ENCODE measurements at places on chromosomes 2 and 18. TPM values are rescaled to one million over a fixed set of nuclear protein-coding genes. Genes with fewer than 3 reads are reported as not detected.

- DNase-seq: no peak
Measured at GRCh38 chr18:63562284-63562683, 20.1 kb downstream of the SERPINB12 start.

DNA sequence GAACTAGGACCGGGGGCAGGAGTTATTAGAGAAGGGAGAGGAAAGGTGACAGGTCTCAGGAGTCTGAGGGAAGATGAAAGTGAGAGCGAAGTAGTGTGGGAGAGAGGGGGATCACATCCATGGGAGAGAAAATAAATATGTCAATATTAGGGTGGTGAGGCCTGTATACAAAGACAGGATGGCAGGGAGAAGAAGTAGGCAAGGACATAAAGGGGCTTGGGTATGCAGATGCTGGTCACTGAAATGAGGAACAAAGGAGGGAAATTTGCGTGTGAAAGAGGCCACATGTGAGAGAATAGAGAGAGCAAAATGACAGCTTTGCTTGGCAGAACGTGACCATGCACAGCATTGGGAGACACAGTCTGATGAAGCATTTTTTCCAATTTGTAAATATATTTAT is 13.6 kb downstream of the METAP1D start:
- DNase-seq: no peak

DNA sequence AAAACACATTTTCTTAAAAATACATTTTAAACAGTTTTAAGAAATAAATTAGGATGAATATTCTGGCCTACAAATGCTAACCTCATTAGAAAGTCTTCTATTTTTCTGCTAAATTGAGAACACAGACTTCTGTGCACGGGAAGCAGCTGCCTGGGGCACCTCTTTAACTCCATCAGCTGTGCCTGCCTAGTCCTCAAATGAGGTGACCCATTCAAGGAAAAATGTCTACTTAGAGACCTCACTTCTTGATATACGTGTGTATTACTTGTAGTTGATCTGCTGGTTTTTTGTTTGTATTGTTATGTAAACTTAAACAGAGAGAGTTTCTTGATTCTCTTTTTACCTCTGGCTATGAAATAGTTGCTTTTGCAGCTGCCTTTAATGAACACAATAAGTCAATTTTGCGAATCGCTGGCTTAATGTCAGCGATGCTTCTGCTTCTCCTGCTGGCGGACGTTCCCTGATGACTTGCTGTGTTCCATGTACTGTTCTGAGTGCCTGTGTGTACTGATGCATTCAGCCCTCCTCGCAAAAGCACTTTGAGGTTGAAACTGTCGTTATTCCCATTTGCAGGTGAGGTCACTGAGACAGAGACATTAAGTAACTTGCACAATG is 88.7 kb upstream of the TXNDC2 start:
- DNase-seq: peak; percentile 53

DNA sequence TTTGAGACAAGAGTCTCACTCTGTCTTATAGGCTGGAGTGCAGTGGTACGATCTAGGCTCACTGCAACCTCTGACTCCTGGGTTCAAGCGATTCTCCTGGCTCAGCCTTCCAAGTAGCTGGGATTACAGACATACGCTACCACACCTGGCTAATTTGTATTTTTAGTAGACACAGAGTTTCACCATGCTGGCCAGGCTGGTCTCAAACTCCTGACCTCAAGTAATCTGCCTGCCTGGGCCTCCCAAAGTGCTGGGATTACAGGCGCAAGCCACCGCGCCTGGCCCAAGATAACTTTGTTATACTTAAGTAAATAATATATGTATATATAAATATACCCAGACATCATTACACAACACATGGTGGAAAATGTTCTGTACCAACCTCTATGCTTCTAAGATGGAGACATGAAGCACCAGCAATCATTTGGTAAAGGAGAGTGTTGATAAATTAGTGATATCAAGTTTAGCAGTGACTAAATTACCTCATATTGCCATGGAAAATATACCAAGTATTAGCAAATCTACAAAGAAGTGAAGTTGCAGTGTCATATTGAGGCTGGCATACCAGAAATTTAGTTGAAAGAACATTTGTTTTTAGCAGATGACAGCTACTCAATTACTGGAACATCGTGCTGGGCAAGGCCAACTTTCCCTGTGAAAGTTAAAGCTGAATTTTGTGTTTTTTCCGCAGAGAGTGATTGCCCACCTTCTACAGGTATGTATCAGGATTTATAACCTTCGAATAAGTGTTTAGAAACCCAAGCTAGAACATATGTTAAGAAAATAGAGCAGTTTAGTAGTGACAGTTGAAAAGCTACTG is 177.7 kb downstream of the MYCN start:
- DNase-seq: no peak

GRCh38 chr18:12282442-12283039 is 25.5 kb upstream of the TUBB6 start:
- DNase-seq: no peak

The LBX2 gene
- total RNA-seq: not detected

- no peak for DNase-seq
Measured at GRCh38 chr18:35371412-35372195, 5.5 kb downstream of the ZNF396 start.

- DNase-seq: no peak
Measured at GRCh38 chr18:50466634-50467033, 91.8 kb downstream of the SKA1 start.

DNA sequence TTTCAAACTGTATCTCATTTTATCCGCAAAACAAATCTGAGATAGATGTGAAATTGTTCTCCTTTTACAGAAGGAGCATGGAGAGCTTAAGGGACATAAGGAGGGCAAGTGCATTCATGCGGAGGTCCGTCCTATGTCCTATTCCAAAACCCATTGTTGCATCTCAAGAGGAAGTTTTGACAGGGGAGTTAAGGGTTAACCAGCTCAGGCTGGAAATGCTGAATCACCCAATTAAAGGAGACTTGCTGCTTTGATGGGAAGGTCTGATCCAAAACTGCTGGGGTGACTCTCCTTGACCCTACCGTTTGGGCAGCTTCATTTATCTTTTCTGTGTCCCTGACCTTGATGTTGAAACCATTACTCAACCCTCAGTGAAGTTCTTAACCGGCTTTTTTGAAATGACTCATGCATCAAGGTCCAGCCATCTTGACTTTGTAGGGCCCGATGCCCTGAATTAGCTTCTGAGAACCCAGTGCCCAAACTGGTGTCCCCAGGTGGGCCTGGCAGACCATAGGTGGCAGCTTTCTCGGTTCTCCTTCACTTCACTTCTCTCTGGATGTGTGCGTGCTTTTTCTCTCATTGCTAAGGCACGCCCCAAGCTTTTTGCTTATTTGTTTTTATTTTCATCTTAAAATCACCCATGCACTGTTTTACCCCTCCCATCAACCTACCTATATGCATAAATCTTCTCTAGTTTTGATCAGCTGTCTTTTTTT is 15.9 kb upstream of the TXNDC2 start:
- DNase-seq: no peak

Measured in occipital lobe (tissue), 3 donors.